NCI-H1436 (cell line): ENCODE measurements at places on chromosomes 1 and 21.

- no peak for DNase-seq
Observed at GRCh38 chr1:48735796-48736195, 40.9 kb downstream of the BEND5 start.

DNA sequence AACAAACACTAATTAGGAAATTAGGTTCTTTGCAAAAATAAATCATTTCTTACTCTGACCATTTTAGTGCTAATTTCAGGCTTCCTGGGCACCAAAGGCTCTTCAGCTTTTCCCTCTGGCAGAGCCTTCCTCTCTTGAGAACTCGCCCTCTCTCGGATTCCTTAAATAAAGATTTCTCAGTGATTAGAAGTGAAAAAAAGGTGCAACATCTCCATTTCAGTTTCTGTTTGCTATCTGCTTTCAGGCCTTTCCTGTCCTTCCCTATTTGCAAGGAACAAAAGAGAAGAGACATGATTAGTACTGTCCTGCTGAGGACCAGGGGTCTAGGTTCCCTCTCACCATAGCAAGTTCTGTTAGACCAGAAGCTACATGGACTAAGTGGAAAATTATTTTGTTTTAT, 27.8 kb upstream of the CACYBP start:
- DNase-seq = no peak

GRCh38 chr1:209751627-209752231, 4.1 kb upstream of the TRAF3IP3 start:
- DNase-seq = no peak

- no peak for DNase-seq
Observed at GRCh38 chr1:192439373-192440025, 122.7 kb downstream of the RGS21 start.

GRCh38 chr1:60126723-60127122, 53.2 kb upstream of the C1orf87 start:
- no peak for DNase-seq
